ENCODE measurements at places on chromosomes 2 and 18. TPM values are rescaled to one million over a fixed set of nuclear protein-coding genes. Genes with fewer than 3 reads are reported as not detected.

- DNase-seq = no peak
Observed at GRCh38 chr2:221346411-221346810, 225.7 kb downstream of the EPHA4 start.

- no peak for DNase-seq
Observed at GRCh38 chr2:124131276-124131675, 106.2 kb downstream of the CNTNAP5 start.

DNA sequence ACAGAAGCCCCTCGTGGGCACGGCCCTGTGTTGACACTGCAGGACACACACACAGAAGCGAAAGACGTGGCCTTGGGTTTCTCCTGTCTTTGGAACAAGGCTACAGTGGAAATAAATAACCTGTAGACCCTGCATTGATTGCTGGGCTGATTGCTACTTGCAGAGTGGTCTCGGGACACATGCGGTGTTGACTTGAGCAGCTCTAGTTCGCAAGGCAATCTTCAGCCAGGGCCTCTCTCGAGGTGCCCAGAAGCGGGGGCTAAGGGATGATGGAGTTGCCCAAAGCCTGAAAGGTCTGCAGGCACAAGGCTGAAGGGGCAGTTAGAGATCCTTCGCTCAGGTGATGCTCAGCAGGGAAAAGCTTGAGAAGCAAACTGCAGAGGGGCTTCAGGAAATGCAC is 180.3 kb downstream of the SEPTIN10 start:
- no peak for DNase-seq

- no peak for DNase-seq
Observed at GRCh38 chr2:215431778-215432758, 3.8 kb downstream of the FN1 start.

DNA sequence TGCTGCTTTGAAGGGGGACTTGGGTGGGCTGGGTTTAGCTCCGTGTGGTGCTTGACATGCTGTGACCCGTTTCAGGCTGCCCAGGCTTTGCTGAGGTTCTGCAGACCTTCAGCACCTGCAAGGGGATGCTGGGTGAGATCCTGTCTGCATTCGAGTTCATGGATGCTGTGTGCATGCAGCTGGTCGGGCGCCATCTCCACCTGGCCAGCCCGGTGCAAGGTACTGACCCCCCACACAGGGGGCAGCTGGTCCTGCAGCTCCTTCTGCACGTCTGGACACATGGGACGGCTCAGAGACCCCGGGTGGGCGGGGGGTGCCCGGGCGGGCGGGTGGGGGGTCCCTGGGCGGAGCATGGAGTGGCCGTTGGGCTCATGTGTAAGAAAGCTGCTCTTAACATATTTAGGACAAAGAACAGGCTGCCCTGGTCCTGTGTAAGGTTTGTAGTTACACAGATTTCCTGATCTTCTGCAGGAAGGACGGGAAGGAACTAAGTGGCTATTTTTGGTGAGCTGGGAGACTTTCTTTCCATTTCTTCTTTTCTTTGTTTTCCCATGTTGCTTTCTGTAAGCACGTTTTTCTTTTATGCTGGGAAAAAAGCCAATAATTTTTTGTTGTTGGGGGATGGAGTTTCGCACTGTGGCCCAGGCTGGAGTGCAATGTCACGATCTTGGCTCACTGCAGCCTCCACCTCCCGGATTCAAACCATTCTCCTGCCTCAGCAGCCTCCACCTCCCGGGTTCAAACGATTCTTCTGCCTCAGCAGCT is 15.8 kb downstream of the D2HGDH start:
- DNase-seq = no peak

ACTG2 gene
- 0.82 TPM for total RNA-seq

XPO1 gene
- total RNA-seq = 871 TPM

MAP2 gene
- 678 TPM for total RNA-seq

GALR1 gene
- total RNA-seq = under 0.01 TPM

EGR4 gene
- total RNA-seq = not detected

ICA1L gene
- 88.5 TPM for total RNA-seq

CPO gene
- total RNA-seq = not detected

All from frontal cortex (tissue), 4 donors.